Immature natural killer cell (primary cell): ENCODE measurements at places on chromosomes 16 and 17.

GRCh38 chr16:57575468-57576277, 33.2 kb downstream of the ADGRG5 start:
- peaks cover 50% of the 10 kb centered on the region for H3K4me1 ChIP-seq
- H3K27ac ChIP-seq = peak overlapping the region; percentile 97
- H3K36me3 ChIP-seq = peaks cover 8% of the 10 kb centered on the region
- peaks cover 11% of the 10 kb centered on the region for H3K27me3 ChIP-seq
- H3K4me3 ChIP-seq = no peak overlapping the region

- peak overlapping the region; percentile 98 for H3K27ac ChIP-seq
- peaks cover 40% of the 10 kb centered on the region for H3K27me3 ChIP-seq
- H3K36me3 ChIP-seq = peaks cover 16% of the 10 kb centered on the region
- no peak for DNase-seq
These were observed 9.2 kb downstream of the FMNL1 start for GRCh38 chr17:45230787-45231480.

- H3K36me3 ChIP-seq = no peaks in the 10 kb centered on the region
- H3K27me3 ChIP-seq = peaks cover 2% of the 10 kb centered on the region
- DNase-seq = no peak
- no peak overlapping the region for H3K4me3 ChIP-seq
- H3K27ac ChIP-seq = no peak overlapping the region
These were observed 164.5 kb downstream of the PRKCA start for GRCh38 chr17:66466840-66467367.

DNA sequence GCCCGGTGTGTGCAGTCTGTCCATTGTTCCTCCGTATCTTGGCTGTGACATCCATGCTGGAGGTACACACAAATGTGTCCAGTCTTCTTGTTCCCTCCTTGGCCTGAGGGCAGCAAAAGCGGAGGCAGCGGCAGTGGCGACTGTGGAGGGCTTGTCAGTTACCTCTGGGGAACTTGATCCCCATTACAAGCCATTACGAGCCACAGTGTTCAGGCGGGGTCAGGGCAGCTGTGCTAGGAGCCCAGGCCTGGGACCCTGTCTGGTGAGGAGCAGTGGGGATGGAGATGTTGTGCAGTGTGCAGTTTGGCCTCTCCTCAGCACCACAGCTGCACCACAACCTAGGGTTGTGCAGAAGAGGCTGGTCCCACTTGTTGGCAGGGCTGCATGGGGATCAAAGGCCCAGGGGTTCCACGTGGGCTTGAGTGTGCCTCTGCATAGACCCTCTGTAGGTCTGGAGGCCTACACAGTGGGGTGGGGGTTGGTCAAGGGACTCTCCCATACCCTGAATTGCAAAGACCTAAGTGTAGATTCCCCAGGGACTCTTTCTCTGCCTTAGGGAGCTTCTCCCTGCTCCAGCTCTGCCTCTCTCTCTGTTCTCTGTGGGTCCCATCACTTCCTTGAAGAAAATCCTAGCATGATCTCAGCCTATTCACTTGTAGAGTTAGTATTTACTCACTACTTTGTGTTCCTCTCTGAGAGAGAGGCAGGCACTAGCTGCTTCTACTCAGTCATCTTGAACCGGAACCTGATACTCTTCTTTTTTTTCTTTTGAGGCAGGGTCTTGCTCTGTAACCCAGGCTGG, 58.8 kb downstream of the SLFN11 start:
- peak overlapping the region; percentile 97 for H3K27ac ChIP-seq
- peak overlapping the region; percentile 94 for H3K4me3 ChIP-seq
- DNase-seq = no peak
- H3K36me3 ChIP-seq = no peaks in the 10 kb centered on the region
- H3K4me1 ChIP-seq = peaks cover 49% of the 10 kb centered on the region
- H3K27me3 ChIP-seq = no peaks in the 10 kb centered on the region

- H3K36me3 ChIP-seq = no peaks in the 10 kb centered on the region
- DNase-seq = no peak
- no peaks in the 10 kb centered on the region for H3K4me1 ChIP-seq
- no peaks in the 10 kb centered on the region for H3K27me3 ChIP-seq
These were observed 39.0 kb downstream of the TEX2 start for GRCh38 chr17:64223931-64224629.

- H3K4me3 ChIP-seq = no peak overlapping the region
- H3K36me3 ChIP-seq = no peaks in the 10 kb centered on the region
- H3K27ac ChIP-seq = no peak overlapping the region
- H3K27me3 ChIP-seq = no peaks in the 10 kb centered on the region
- no peaks in the 10 kb centered on the region for H3K4me1 ChIP-seq
These were observed 320.4 kb downstream of the ZFHX3 start for GRCh38 chr16:72727565-72727964.

DNA sequence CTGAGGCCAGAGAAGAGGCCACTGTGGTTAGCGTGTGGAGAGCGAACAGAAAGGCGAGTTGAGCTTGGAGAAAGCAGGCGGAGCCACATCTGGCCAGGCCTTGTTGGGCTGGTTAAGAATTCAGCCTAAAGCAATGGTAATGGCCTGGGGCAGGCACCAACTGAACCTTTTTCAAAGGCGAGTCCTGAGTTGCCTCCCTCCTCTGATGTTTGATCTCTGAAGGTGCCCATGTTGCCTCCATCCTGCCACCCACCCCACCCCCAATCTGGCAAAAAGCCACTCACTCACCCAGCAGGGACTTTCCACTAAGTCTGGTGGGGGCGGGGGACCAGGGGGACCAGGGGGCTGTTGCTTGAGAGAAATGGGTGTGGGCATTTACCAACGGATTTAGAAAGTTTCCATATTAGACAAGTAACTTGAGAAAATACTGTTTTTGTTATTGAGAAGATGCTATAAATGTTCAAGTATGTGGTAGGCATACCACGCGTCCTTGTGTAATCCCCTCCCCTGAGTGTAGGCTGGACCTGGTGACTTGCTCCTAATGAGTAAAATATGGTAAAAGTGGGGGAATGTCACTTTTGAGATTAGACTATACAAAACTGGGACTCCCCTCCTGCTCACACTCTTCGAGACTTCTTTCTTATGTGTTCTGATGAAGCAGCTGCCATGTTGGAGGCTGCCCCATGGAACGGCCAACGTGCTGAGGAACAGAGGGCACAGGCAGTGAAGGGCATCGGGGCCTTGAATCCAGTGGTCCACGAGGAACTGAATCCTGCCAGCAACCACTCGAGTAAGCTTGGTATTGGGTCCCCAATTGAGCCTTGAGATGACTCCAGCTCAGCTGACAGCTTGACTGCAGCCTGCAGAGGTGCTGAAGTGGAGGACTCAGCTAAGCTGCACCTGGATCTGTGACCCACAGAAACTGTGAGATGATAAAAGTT, 29.9 kb upstream of the TNS4 start:
- peaks cover 4% of the 10 kb centered on the region for H3K36me3 ChIP-seq
- peaks cover 70% of the 10 kb centered on the region for H3K4me1 ChIP-seq
- peak overlapping the region; percentile 30 for H3K4me3 ChIP-seq
- DNase-seq = no peak

DNA sequence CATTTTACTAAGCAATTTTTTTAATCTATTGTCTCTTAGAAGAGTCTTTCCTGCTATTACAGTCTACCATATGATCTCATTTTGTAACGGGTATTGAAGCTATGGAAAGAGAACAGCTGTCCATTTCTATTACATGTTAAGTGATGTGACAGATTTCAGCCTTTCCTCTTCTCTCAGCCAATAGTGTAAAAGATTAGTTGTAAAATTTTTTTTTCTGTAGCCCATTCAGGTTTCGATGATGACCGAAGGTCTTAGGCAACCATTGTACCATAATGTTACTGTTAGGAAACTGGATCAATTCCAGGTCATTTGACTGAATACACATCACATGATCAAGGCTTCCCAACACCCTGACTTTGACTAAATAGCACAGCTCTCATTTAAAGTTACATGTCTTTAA, 147.6 kb upstream of the HLF start:
- no peak overlapping the region for H3K27ac ChIP-seq
- H3K4me3 ChIP-seq = no peak overlapping the region
- no peaks in the 10 kb centered on the region for H3K27me3 ChIP-seq
- no peak for DNase-seq

DNA sequence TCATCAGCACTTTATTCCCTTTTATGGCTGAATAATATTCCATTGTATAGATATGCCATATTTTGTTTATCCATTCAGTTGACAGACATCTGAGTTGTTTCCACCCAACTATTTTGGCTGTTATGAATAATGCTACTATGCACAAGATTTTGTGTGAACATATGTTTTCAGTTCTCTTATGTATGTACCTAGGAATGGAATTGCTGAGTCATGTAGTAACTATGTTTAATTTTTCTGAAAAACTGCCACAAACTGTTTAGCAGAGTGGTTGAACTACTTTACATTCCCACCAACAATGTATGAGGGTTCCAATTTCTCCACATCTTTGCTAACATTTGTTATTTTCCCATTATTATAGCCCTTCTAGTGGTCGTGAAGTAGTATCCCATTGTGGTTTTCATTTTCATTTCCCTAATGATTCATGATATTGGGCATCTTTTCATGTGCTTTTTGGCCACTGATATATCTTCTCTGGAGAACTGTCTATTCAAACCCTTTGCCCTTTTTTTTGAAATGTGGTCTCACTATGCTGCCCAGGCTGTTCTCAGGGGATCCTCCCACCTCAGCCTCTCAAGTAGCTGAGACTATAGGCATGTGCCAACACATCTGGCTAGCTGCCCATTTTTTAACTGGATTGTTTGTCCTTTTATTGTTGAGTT, 26.3 kb downstream of the SMURF2 start:
- no peak for DNase-seq
- peaks cover 61% of the 10 kb centered on the region for H3K4me1 ChIP-seq
- H3K27me3 ChIP-seq = peaks cover 2% of the 10 kb centered on the region
- H3K4me3 ChIP-seq = no peak overlapping the region
- H3K36me3 ChIP-seq = no peaks in the 10 kb centered on the region

- H3K27me3 ChIP-seq = peaks cover 66% of the 10 kb centered on the region
- H3K4me1 ChIP-seq = peaks cover 35% of the 10 kb centered on the region
- H3K27ac ChIP-seq = no peak overlapping the region
- no peak overlapping the region for H3K4me3 ChIP-seq
- peaks cover 3% of the 10 kb centered on the region for H3K36me3 ChIP-seq
These were observed 2.8 kb downstream of the IRX5 start for GRCh38 chr16:54933281-54934011.

DNA sequence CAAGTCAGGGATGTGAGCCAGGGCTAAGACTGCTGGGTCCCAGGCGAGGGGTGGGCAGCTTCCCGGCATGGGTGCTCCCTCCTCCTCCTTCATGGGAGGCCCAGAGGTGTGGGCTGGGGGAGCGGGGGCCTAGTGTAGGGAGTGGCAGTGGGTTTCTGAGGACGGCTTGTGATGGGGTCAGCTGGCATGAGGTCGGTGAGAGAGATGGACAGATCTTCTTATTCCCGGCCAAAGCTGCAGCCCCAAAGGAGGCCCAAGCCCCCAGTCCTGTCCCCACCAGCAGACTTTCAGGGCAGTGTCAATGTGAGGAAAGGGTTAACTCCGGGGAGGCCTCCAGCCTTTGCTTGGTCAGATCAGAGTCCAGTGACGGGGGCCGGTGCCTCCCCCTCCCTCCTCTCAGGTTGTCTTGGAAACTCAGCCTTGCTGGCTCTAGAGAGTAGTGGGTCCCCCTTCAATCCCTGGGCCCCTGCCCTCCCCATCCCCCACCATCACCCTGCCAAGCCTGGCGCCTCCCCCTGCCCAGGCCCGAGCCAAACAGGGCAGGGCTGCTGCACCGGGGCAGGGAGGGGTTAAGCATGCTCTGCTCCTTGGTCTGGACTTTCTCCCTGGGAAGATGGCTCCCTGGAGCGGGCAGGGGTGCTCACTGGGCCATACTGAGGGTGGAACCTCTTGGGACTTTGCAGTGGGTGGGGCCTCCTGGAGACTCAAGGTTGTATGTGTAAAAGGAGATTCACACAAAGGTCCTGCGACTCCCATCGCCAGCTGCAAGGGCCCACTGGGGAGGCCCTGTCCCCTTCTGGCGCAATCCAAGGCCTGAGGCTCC, 12.4 kb downstream of the NAT9 start:
- H3K36me3 ChIP-seq = peaks cover 9% of the 10 kb centered on the region
- no peaks in the 10 kb centered on the region for H3K27me3 ChIP-seq
- H3K4me1 ChIP-seq = peaks cover 50% of the 10 kb centered on the region
- H3K4me3 ChIP-seq = no peak overlapping the region
- no peak overlapping the region for H3K27ac ChIP-seq

- H3K27ac ChIP-seq = no peak overlapping the region
- no peaks in the 10 kb centered on the region for H3K36me3 ChIP-seq
- no peak for DNase-seq
These were observed 7.0 kb upstream of the RBFOX3 start for GRCh38 chr17:79617740-79618382.

- H3K4me3 ChIP-seq = peak overlapping the region; percentile 99
- peak overlapping the region; percentile 99 for H3K27ac ChIP-seq
- peaks cover 28% of the 10 kb centered on the region for H3K4me1 ChIP-seq
- DNase-seq = no peak
These were observed 684 bp upstream of the CWC25 start for GRCh38 chr17:38825762-38826247.

GRCh38 chr17:64328859-64329531, 61.7 kb downstream of the PECAM1 start:
- H3K27me3 ChIP-seq = peaks cover 3% of the 10 kb centered on the region
- peaks cover 7% of the 10 kb centered on the region for H3K36me3 ChIP-seq
- DNase-seq = no peak
- H3K27ac ChIP-seq = no peak overlapping the region
- H3K4me3 ChIP-seq = no peak overlapping the region
- H3K4me1 ChIP-seq = peaks cover 28% of the 10 kb centered on the region

GRCh38 chr17:2347805-2348685, 10.7 kb downstream of the SGSM2 start:
- H3K4me3 ChIP-seq = no peak overlapping the region
- H3K27me3 ChIP-seq = peaks cover 2% of the 10 kb centered on the region
- DNase-seq = no peak
- no peak overlapping the region for H3K27ac ChIP-seq
- peaks cover 4% of the 10 kb centered on the region for H3K36me3 ChIP-seq

GRCh38 chr17:17911001-17911613, 61.1 kb downstream of the TOM1L2 start:
- H3K4me3 ChIP-seq = no peak overlapping the region
- no peak for DNase-seq
- H3K27ac ChIP-seq = no peak overlapping the region
- peaks cover 2% of the 10 kb centered on the region for H3K4me1 ChIP-seq
- H3K27me3 ChIP-seq = peaks cover 2% of the 10 kb centered on the region
- no peaks in the 10 kb centered on the region for H3K36me3 ChIP-seq

DNA sequence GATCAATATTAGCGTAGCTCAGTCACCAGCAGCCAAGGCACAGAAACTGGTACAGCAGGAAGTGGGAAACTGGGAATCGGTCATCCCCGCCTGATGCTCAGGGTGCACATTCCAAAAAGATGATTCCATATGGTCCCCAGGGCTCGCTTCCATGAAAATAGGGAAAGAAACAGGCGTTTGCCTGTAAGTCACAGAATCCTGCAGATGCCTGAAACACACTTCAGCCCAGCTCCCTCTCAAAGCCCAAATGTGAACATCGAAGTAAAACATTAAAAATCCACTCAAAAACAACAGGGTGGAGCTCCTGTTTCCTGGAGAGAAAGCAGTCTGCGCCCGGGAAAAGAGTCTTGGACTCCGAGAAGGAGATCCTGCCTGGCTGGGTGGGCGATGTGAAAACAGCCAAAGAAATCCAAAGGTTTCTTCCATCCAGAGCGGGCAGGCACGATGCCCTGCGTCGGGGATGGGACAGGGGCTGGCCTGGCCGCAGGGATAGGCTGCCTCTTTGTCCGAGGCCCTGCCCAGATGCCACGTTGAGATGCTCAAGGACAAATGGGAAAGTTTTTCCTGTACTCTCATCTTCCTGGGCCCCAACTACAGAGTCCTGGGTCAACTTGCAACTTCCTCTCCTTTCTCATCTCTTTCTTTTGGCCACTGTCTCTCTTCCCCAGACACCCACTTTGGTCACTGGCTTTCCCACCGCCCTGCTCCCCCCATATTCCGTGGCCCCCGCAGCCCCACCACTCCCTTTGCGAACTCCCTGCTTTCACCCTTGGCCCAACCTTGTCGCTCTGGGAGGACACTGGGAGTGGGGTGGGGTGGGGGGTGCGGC, 743 bp downstream of the WIPI1 start:
- H3K4me1 ChIP-seq = peaks cover 80% of the 10 kb centered on the region
- DNase-seq = no peak
- H3K36me3 ChIP-seq = peaks cover 10% of the 10 kb centered on the region
- H3K27ac ChIP-seq = peak overlapping the region; percentile 96
